ENCODE measurements at places on chromosomes 4 and X.

GRCh38 chr4:1463927-1464540 is 57.8 kb upstream of the NKX1-1 start:
- no peak for DNase-seq

DNA sequence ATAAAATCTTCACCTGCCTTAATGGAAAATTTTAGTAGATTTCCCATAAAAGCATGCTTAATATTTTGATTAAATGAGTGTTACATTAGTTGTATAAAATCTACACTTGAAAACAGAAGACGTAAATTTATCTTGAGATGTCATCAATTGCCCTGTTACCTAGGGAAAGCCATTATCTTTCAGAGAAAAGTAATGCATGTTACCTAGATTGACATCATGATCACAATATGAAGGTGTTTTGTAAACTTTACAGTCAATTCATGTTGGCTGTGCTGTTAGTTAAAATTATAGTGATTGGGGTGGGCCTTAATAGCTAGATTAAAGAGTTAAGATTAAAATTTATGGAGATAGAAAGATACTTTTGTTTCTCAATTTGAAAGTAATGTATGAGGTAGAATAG is 293.2 kb upstream of the PCDH18 start:
- no peak for DNase-seq

DNA sequence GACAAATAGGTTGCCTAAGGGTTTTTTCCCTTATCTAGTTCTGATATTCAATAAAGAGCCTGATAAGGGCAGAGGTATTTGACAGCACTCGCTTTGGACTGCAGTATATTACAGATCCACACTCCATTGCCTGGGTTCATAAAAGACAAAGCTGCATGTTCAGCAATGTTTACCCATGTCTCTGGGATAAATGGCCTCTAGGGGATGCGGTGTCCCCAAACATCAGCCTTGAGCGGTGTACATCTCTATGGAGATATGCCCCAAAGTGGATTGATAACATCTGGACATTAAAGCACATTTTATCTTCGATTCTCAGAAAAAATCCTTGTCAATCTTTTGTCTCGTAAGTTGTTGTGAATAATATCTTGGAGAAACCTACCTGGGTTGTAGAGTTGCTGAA is 660.8 kb upstream of the AADAT start:
- no peak for DNase-seq

DNA sequence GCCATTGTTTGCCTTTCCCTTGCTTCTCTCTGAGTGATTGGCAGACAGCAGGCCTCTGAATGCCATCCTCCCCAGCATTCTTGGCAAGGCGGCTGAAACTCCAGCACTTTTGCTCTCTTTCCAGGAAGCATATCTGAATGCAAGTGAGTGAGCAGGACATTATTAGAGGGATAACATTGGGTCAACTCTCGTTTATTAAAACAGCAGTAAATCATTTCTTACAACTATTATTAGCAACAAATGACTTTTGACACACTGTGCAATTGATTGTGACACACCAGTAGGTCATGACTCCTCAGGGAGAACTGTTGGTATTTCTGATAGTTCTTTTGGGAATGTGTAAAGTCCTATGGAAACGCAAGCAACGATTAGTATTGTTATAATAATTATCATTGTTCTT is 103.8 kb downstream of the EFNB1 start:
- DNase-seq, result no peak

DNA sequence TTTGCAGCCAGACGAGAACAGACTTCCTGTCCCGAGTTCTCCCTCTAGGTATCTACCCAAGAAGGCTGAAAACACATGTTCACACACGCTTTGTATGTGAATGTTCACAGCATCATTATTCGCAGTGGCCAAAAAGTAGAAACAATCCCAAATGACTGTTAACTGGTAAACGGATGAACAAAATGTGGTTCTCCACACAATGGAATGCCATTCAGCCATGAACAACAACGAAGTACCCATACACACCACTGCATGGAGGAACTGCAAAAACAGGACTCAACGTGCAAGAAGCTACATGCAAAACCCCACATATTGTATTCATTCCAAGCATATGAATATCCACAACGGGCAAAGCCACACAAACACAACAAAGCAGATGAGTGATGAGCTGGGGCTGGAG is 45.0 kb downstream of the PDHA1 start:
- no peak for DNase-seq

- peak; percentile 15 for DNase-seq
Measured at GRCh38 chr4:17664755-17665154, 50.3 kb downstream of the MED28 start.

DNA sequence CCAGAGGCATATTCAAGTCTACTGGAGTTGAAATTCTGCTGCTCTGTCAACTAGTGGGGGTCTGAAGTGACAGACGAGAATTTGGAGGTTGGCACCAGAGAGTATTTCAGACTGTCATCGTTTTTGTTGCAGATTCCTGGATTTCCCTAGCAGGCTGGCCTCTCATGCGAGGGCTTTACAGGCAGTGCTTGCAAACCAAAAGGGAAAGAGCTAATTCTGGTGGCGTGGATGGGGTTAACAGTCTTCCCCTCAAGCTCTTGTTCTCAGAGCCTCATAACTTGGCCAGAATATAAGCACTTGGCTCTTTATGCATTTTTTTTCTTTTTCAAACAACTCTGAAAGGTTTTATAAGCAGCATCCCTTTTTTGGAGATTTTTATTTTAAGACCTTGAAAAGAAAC is at the start of gene SPARCL1:
Gene SPARCL1, minus strand, starts transcription at position 190 of the 400 bp plus-strand sequence. CDS start 29,802 bp downstream, outside the sequence.
- no peak for DNase-seq

DNA sequence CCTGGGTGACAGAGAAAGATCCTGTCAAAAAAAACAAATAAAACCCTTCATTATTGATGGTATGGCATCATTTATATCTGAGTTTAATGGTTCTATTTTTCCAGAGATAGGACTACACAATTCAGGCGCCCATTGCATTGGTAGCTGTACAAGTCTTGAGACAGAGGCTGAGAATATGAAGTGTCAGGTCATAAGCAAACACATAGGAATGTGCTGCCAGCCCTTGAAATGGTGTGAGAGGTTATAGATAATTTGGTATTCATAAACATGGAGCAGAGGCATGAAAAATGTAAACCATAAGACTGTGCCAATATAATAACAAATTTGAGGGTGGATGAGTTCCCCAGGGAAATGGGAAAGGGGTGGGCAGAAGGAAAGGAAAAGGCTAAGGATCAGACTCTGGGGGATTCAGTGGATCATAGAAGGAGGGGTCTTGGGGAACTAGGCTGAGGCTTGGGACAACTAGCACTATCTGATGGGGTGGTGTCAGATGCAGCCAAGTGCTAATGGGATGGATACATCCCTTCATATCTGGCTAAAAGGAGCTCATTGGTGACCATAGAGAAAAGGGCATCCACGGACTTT is 50.8 kb downstream of the MAOA start:
- no peak for DNase-seq

- no peak for DNase-seq
Measured at GRCh38 chr4:111792632-111793031, 352.6 kb upstream of the FAM241A start.

- DNase-seq, result no peak
Measured at GRCh38 chr4:2247128-2248043, 5.5 kb upstream of the HAUS3 start.

DNA sequence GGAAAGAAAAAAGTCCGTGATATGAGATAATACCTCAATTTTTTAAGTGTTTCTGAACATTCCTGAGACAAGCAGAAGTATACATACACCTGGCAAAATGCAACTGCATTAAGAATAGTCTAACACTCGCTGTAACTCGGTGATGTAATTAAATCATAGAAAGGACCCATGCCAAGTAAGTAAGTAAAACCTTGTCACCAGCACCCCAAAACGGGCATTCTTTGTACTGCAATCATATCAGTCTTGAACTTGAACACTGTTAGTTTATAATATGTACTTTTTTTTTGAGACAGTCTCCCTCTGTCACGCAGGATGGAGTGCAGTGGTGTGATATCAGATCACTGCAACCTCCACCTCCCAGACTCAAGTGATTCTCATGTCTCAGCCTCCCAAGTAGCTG is 47.4 kb downstream of the SMIM14 start:
- peak; percentile 5 for DNase-seq

GRCh38 chr4:183823434-183823833 is 81.7 kb upstream of the STOX2 start:
- DNase-seq, result no peak
